Stimulated activated CD4-positive, alpha-beta T cell treated with anti-CD3 and anti-CD28 coated beads, Interleukin-2, amount 100 ng/mL, for 48 hours (primary cell): ENCODE measurements at places on chromosomes 6 and 20.

DNA sequence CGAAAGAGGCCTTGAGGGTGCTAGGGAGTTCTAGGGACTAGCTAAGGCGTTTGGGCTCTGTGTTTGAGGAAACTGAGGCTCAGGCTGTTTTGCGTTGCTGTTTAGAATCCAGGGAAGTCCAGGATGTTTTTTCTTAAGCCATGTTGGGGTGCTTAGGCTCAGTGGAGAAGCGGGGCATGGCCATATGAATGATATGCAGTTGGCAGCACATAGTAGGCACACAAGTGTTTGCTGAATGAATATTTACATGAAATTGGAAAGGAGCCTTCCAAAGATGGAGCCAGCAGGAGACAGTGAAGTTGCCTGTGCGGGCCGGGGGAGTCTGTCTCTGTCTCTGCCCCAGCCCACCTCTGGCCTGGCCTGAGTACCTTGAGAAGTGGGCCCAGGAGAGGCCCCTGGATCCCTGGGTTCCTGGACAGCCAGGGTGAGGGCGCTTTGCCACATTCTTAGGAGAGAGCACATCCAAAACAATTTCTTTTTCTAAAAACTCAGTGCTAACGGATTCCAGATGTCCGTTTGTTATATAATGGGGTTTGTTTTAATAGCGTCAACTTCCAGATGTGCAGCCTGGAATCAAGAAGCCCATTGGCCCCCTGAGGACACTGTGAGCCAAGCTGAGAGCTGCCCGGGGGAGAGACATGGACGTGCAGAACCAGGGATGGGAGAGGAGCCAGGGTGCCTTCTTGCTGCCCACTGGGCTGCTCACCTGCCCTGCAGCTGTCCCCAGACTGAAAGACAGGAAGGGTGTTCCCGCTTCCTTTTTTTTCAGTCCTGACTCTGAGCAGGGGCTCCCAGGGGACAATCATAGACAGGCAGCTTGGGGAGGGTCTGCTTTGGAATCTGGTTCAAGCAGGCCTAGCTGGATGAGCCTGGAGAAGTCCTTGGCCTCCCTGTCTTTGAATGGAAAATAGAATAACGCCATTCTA is 20.1 kb upstream of the EMILIN3 start:
- DNase-seq: no peak

DNA sequence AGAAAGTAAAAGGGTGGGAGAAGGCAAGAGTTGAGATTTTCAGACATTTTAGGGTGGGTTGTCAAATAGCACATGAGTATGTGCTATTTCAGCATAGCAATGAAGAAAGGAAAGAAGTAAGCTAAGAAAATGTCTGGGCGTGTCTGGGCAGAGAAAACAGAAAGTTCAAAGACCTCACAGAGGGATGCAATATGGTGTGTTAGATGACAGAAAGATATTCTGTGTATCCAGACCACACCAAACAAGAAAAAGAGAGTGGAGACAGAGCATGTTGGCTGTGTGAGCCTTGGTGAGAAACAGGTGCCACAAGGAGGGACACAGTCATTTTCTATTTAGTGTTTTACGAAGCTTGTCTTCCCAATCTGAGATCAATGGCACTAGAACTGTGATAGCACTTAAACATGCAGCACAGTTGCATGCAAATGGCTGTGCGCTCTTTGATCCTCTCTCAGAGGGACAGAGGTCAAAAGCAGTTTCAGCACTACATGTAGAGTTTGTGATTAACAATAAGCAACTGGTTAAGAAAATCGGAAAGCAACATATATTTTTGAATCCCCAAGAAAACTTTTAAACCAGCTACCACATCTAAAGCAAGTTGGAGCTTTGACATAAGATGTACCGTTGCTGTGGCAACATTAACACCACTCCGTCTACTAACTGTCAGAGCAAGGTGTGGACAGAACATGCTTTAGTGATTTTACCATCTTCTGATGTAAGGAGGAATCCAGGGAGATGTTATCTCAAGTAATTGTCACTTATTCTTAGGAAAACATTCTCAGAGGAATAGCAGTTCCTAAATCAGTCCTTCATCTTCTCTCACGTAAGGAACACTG is 515.5 kb upstream of the NOX3 start:
- DNase-seq: no peak

DNA sequence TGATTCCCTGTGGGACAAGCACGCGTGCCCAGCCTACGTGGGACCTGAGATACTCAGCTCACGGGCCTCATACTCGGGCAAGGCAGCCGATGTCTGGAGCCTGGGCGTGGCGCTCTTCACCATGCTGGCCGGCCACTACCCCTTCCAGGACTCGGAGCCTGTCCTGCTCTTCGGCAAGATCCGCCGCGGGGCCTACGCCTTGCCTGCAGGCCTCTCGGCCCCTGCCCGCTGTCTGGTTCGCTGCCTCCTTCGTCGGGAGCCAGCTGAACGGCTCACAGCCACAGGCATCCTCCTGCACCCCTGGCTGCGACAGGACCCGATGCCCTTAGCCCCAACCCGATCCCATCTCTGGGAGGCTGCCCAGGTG is 11.9 kb upstream of the RBCK1 start:
- no peak for DNase-seq

- no peak for DNase-seq
These were observed 44.3 kb upstream of the IRF4 start for GRCh38 chr6:347232-347631.

GRCh38 chr6:125164696-125165095 is 11.1 kb downstream of the TPD52L1 start:
- no peak for DNase-seq

GRCh38 chr6:15524861-15525401 is 137.9 kb downstream of the DTNBP1 start:
- no peak for DNase-seq

- DNase-seq: peak; percentile 68
These were observed 19.6 kb upstream of the IL17F start for GRCh38 chr6:52263709-52264540.

DNA sequence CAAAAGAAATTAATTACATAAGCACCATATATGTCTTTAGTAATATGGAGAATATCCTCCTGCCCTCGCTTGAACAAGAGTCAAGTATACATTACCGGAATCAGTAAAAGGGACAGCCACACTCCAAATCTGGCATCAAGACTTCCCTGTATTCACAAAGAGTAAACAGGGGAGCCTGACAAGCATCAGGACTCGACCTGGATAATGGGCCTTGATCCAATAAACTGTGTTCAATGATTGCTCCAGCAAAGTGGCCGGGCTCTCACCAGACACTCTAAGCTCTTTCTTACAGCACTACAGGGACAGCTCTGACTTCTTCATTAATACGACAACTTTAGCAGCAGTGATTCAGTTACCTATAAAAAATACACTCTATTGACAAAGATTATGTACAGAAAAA is 307.9 kb upstream of the POU3F2 start:
- no peak for DNase-seq

- no peak for DNase-seq
These were observed 126.5 kb downstream of the ZFAND3 start for GRCh38 chr6:37946057-37946456.

DNA sequence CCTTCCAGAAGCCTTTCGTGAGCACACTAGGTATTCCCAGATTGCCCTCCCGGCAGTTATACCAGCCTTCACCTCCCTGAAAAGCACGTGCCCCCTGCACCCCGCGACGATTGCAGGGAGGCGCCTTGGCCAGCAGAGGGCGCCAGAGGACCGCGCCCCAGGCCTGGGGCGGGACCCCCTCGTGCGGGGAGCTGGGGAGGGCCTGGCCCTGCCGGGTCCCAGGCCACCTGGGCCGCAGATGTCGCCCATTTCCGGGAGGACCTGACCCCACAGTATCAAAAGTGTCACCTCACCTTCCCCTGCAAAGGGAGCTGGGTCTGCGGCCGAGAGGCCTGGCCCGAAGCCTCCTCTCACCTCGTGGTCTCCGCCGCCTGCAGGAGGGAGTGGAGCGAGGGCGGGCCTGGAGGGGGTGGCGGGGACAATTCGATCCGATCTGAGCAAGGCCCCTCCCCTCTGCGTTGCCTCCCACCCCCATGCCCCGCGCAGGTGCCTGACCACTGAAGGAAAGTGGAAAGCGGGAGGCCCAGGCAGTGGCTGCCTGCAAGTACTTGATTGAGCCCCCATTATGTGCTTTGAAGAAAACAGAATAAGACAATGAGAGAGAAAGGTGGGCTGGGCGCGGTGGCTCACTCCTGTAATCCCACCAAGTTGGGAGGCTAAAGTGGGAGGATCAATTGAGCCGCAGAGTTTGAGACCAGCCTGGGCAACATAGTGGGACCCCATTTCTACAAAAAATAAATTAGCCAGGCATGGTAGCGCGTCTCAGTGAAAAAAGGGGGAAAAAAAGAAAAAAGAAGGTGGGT is 3.5 kb upstream of the SNAI1 start:
- DNase-seq: peak; percentile 68

DNA sequence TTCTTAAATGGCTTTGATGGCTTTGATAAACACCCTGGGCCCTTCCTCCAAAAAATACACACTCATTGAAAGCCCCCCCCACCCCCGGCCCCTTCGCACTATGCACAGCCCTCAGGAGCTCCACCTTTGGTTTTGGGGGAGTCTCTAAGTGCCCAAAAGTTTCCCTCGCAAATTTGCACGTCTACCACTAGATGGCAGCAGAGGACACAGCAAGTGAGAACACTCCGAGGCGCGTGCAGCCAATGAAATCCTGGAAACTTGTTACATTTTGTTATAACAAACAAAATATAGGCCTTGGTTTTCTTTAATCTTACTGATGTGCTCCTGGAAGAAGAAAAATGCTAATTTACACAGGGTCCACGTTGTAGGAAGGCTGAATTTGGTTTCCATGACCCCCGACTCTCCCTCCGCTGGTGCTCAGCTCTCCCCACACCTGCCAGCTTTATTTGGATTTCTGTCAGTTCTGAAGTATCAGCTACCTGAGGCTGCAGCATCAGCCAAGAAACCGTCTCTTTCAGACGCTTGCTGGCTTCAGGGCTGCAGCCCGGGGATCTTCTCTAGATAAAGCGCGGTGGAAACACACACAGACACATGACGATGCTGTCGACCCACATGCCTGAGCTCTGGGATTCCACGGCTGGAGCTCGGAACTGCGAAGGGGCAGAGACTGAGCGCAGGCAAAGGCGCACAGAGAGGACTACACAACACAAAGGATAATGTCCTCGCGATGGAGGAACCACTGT is 148.3 kb upstream of the RPS6KA2 start:
- peak; percentile 61 for DNase-seq

- DNase-seq: no peak
These were observed 13.9 kb downstream of the TNFAIP3 start for GRCh38 chr6:137880746-137881521.

DNA sequence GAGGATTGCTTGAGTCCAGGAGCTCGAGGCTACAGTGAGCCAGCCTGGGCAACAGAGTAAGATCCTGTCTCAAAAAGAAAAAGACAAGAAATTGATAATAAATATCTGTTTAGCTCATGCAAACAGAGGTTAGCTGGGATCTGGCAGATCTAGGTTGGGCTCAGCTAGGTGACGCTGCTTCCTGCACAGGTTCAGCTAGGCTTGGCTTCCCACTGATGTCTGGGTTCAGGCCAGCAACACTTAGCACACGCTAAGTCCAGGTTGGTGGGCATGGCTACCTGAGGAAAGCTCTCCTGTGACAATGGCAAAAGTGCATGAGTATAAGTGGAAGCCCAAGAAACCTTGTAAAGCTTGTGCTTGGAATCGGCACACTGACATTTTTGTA is 48.7 kb downstream of the RIN2 start:
- DNase-seq: no peak

GRCh38 chr6:43699564-43700186 is 12.1 kb upstream of the MRPS18A start:
- no peak for DNase-seq

DNA sequence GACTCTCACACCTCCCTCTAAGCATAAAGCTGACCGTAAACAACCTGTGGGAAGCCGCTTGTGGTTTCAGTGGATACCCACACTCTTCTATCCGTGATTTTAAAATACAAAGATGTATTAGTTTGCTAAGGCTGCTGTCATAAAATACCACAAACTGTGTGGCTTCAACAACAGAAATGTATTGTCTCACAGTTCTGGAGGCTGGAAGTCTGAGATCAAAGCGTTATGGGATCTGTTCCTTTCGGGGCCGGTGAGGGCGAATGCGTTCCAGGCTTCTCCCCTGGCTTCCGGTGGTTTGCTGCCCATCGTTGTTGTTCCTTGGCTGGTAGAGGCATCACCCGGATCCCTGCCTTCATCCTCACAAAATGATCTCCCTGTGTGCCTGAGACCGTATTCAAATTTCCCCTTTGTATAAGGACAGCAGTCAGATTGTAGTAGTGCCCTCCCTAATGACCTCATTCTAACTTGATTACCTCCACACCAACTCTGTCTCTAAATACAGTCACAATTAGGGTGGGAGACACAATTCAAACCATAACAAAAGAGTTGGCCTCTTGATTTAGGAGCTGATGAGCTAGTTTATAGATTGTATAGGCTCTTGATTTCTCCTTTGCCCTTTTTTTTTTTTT is 210.6 kb upstream of the SOX4 start:
- DNase-seq: no peak

DNA sequence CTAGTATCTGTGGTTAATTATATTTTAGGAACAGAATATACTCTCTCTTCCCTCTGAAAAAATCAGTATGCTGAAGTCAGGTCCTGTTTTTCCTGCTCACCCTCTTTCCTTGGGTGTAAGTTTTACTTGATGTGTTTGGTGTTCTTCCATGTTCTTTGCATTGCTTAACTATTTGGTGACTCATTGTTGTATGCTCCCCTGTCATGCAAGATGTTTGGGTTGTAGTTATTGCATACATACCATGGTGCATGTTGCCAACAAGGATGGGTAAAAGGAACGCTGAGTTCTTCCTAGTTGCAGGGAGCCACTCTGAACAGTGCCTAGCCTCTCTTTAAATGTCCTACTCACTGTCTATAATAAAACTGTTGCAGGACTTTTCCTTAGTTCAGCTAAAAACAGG is 207.9 kb upstream of the LAMP5 start:
- DNase-seq: no peak

DNA sequence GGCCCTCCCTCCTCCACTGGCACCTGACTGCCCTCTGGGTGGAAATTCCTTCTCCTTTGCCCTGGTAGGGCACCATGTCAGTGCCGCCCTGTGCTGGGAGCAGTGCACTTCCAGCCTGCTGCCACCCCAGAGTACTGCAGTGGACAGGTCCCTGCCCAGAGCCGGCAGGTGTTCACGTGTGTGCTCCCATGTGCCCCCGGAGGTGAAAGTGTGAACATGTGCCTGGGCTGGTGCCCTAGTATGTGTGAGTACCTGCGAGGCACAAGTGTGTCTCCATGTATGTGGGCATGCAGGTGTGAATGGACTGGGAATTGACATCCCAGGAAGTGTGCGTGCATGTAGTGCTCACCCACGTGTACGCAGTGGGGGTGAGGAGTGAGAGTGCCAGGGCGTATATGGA is 29.4 kb downstream of the SDCBP2 start:
- DNase-seq: peak; percentile 26

DNA sequence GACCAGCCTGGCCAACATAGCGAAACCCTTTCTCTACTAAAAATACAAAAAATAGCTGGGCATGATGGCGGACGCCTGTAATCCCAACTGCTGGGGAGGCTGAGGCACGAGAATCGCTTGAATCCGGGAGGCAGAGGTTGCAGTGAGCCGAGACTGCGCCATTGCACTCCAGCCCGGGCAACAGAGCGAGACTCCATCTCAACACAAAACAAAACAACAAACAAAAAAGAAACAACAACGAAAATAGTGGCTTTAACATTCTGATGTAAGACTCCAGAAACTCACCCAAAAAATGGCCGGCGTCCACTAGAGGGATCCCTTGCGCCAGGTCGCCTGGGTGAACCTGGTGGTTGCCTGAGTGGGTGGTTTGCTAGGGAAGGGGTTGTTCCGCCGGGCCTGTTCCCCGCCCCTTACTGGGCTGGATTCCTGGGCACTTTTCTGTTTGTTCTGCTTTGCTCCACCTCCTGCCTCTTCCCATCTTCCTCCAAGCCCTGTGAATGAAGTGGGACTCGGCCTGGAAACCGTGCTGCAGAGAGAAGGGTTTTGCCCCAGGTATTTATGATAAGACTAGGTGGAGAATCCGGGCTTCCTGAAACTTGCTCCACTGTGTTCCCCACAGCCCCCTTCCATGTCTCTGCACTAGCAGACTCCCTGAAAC is 1.5 kb downstream of the PABPC1L start:
- DNase-seq: peak; percentile 62
